Memory B cell (primary cell): ENCODE measurements at places on chromosomes 13 and 19.

DNA sequence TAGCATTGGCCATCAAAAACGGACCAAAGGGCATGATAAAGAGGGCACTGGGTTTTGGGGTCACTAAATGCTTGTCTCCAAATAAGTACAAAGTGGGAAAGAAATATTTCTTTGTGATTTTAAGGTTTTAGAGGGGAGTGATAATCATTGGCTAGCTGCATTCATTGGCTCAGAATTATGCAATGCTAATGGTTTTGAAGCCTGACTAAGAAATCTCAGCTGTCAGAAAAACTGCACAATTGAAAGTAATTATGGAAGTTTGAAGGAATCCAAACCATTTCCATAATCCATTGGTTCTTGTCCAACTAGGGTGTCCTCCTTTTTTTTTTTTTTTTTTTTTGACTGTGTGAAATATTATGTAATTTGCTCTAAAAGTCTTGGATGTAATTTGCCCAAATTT is 88.2 kb upstream of the ARGLU1 start:
- DNase-seq, result no peak

- DNase-seq, result no peak
These were observed 10.0 kb upstream of the ZNF443 start for GRCh38 chr19:12450844-12451243.

DNA sequence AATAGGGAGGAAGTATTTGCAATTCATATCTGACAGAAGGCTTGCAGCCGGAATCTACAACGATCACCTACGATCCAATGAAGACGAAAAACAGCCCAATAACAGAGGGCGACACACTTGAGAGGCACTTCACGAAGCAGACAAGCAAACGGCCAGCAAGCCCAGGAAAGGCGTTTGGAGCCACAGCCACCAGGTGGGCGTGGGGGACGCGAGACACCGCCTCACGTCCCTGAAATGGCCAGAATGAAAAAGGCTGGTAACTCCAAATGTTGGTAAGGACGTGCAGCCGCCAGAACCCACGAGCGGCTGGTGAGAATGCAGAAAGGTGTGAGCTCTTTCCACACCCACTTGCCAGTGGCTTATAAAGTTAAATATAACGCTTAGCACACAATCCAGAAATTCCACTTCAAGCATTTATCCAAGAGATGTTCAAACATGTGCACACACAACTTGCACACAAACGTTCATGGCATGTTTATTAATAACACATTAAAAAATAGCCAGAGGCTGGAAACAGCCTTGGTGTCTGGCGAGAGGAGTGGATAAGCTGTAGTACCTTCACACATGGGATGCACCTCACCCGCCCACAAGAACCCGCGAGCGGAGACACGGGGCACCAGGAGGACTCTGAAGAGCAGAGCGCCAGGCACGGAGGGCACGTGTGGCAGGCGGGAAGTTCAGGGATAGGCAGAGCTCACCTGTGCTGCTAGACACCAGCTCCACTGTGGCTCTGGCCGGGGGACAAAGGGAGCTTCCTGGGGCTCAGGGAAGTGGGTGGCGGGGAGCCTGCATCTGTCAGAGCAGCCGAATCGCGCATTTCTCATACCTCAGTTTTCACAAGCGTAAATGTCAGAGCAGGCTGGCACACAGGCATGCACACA is 89.3 kb downstream of the SPACA7 start:
- no peak for DNase-seq

DNA sequence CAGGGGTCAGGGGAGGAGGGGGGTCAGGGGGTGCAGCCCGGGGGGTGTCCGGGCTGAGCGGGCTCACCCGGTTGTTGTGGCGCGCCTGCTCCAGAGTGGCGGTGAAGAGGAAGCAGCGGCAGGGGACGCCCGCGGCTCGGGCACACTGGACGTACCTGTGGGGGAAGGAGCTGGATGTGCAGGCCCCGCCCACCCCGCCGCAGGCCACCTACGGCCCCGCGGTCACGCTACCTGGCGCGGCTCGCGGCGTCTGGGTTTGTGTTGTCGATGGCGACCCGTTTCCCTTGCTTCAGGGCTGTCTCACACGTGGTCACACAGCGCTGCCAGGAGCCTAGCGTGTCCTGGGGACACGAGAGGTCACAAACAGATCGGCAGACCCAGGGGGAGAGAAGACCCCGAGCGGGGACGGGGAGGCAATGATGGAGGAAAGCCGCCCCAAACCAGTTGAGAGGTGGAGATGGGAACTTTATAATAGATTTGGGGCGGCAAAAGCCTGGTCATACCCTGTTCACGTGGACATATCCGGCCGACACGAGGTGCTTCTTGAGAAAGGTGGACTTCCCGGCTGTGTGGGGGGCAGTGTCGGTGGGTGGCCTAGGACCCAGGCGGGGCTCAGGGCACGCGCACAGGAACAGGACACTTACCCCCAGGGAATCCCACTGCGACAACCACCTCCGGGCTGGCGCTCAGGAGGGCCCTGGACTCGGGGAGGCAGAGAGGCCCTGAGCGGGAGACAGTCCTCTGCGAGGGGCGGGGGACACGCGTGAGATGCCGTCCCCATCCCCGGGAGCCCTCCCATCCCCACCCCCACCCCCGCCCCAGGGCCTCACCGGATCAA is 5.6 kb downstream of the PNKP start:
- DNase-seq, result no peak

- DNase-seq, result no peak
These were observed 321.2 kb downstream of the IRS2 start for GRCh38 chr13:109465148-109465547.

GRCh38 chr13:30037306-30037705 is 186.9 kb upstream of the UBL3 start:
- no peak for DNase-seq

DNA sequence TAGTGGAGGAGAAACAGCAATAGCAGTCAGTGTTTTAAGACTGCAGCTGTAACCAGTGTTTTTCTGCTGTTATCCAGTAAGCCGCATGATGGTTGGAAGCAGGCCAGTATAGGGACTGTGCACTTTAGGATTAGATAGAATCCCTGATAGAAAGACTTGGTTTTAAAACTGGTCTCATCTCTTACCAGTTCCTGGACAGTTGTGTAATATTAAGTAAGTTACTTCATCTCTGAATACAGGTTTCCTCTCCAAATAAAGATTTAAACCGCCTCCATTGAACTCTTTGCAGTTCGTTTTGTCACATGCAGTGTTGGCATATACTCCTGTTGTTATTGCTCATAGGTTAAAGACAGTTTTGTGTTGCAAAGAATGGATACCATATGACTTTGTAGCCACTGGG is 25.6 kb downstream of the URI1 start:
- no peak for DNase-seq

DNA sequence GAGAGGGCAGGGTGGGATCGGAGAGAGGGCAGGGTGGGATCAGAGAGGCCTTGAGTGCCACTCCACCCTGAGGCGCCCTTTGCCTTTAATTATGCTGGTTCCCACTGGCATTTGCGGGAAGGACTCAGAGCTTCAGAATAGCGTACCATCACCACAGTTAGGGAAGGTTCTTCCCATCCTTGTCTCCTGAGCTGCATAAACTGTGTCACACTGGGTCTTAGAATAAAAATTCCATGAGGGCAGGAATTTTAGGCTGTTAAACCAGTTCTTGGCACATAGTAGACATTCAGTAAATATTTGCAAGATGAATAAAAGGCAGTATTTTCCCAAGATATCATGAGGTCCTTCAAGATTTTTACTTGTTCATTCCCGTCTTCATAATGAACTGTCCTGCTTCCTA is 24.4 kb downstream of the PPP2R1A start:
- no peak for DNase-seq

DNA sequence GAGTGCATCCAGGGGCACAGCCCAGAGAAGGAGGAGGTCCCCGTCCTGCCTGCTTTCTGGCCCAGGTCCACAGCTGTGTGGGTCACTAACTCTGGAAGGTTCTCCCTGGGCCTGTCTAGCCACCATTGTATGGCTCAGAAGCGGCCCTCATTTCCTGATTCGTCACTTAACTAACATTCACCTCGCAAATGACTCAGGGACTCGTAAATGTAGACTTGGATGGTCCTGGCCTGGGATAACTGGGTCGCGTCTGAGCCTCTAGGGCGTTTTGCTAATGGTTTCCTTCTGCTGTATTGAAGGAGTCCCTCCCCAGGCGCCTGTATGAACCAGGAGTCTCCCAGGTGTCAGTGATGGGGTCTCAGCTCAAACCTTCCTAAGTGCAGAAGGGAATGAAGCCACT is 162.8 kb downstream of the ZNF536 start:
- DNase-seq, result no peak
